ENCODE measurements at places on chromosomes 16 and 17.

DNA sequence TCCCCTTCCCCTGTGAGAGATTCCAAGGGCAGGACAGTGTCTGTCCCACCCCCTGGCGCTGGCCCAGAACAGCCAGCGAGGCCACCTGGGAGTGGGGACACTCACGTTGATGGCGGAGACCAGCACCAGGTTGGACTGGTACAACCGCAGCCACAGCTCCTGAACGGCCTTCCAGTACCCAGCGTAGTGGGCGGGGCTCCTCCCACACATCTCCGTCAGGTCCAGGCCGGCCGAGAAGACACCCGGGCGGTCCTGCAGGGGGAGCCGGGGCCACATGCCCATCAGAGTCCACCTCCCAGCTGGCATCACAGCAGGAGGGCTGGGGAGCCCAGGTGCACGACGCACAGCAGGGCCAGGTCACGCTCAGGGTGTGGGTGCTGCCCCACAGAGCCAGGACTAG is 7.1 kb downstream of the ECI1 start:
- no peak for DNase-seq

DNA sequence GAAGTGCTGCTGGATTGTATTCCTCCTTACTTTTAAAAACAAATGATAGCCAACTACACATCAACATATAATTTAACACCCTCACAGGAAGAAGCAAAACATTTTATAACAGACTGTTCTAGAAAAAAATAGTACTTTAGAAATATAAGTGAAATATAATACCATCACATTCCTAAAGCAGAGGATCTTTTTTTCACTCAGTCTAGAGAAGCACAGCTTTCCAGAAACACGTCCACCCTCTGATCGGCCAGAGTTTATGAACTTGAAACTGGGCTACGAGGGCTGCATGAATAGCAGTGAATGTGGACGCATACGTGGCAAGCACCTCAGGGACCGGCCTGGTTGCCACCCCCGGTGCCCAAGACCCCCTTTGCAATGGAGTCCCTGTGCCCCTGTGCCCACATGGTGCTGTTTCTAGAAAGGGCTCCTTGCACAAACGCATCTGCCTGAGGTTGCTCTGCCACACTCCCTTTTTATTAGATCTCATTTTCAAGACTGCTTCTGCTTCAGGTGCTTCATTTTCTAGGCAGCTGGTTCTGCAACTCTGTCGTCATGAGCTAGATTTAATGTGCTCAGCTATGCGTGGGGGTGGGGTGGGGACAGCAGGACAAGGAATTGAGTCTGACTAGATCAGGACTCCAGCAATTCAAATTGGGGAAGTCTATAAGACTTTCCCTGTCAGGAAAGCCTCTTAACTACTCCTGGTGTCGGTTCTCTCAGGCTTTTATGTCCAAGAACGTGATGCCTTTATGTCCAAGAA is 29.1 kb upstream of the ERN1 start:
- DNase-seq = peak; percentile 21

DNA sequence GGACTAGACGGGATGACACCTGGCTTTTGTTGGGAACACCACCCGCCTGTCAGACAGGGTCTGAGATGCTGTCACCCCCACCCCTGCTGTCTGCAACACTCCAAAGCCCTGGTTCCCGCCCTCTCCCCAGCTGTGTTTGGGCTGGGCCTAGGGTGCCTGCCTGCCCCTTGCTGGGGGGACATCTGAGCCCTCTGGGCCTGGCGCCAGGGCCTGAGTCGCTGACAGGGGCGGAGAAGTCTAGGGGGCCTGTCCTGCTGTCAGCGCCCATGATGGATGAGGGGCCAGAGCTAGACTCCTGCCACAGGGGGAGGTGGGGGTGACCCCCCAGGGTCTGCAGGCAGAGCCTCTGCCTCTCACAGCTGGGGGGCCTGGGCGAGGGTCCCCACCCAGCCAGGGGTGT is 7.6 kb upstream of the PKMYT1 start:
- DNase-seq = no peak

DNA sequence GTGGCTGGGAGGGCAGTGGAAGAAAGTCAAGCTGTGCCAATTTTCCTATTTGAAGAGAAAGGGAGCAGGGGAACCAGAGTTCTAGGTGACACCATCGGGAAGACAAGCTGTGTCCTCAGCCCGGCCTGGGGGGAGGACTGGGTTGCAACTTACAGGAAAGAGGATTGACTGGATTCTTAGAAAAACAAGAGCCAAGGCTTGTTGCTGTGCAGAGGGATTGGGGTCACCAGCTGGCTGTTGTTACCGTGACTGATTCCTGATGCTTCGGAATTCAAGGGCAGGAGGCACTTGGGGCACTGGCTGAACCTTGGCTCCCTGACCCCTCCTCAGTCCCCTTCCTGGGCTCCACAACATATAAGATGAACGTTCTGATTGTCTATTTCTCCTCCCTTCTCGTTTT is 16.8 kb upstream of the MMP2 start:
- DNase-seq = no peak

DNA sequence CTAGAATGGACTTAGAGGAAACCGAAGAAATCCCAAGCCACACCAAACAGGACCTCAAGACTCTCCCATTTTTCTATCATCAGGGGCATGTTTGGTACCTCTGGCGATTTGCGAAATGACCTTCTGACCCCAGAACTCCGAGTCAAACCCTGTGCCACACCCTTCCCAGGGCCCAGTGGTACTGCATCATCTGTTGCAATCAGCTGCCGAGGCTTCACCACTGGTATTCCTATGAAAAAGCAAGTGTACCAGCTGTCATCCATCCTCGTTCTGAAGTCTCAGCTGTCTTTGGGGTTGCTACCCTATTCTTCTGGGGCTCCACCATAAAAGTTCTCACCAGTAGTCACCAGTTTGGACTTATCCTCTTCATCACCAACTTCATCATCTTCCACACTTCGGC is 2.3 kb upstream of the RSKR start:
- DNase-seq = no peak

GRCh38 chr17:78718575-78719208 is 63.4 kb downstream of the CYTH1 start:
- no peak for DNase-seq

DNA sequence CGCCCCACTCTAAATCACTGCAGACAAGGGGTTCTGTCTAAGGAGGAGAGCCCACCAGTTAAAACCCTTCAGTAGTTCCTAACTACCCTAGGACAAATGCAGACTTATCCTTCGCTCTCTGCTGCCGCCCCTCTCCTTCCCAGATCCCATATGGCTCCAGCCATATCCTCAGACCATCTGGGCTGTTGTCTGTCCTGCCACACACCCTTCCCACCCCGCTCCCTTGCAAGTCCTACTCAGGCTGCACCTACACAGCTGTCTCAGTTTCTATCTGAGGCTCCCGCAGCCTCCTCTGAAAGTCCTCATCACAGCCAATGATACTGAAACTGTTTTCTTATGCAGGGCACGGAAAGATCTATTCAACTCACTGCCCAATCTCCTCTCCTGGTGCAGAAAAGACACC is 720 bp upstream of the BCKDK start:
- DNase-seq = no peak

- DNase-seq = no peak
Observed at GRCh38 chr17:75342996-75343395, 53.8 kb upstream of the SLC25A19 start.

DNA sequence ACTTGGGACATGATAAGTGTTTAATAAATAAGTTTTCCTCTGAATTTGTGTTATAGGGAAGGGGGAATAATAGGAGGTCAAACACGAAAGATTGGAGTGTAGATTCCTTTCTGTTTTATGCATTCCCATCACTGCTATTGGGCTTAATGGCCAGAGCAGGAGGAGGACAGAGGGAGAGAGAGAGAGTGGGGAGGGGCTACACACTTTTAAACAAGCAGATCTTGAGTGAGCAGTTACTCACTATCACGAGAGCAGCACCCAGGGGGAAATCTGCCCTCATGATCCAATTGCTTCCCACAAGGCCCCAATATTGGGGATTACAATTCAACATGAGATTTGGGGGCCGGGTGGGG is 505.0 kb downstream of the GRIN2A start:
- DNase-seq = no peak

DNA sequence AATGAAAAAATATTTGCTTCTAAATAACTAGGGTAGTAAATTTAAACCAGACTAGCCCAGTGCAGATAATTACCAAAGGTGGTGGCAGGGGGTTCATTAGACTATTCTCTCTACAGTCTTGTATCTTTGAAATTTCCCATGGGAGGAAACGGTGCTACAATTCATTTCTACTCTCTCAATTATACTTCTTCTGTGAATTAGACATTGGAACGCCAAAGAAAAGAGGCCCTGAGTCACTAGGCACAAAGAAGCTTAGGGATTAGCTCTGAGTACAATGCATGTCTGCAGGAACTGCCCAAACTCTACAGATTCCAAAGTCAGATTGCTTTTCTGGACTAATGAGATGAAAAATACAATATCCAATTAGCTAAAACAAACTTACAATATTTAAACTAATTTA is 30.7 kb upstream of the ARL6IP1 start:
- no peak for DNase-seq

GRCh38 chr17:21029036-21029435 is 13.8 kb downstream of the USP22 start:
- DNase-seq = peak; percentile 93

DNA sequence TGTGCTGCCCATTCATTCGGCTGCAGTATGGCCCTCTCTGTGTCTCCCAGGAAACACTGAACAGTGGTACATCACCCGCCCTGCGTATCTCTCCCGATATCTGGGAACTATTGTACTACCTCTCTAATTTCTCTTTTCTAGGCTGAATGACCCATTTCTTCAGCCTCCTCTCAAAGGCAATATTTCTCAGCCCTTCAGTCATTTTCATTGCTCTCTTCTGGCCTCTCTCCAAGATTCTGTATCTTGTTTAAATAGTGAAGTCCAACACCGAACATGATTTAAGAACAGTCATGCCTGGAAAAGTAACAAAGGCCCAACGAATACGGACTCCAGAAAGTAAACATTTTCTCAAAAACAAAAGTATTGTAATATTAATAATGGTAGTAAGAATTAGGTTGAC is 220.1 kb downstream of the ZFHX3 start:
- no peak for DNase-seq

DNA sequence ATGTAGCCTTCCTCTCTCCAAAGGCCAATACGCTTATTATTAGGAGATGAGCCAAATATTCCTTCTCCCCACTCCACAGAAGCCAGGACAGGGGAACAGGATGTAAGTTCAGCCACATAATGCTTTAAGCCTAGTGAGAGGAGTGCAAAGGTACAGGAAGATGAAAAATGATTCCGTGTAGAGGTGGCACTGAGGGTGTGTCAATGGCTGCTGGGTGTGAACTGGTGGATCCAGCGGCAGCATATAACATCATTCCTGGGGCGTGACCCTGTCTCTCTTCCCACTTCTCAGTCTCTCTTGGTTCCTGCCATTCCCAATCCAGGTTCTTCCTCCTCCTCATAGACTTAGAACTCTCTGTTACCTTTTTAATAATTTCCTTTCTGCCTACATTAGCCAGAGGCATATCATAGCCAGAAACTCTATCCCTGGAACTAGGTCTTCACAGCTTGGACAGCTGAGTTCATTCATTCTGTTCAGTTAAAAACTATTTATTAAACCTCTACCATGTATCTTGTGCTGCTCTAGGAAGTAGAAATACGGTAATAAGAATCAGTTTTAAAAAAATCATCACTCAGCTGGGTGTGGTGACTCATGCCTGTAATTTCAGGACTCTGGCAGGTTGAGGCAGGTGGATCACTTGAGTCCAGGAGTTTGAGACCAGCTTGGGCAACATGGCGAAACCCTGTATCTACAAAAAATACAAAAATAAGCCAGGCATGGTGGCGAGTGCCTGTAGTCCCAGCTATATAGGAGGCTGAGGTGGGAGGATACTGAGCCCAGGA is 58.0 kb upstream of the FAM20A start:
- peak; percentile 51 for DNase-seq

DNA sequence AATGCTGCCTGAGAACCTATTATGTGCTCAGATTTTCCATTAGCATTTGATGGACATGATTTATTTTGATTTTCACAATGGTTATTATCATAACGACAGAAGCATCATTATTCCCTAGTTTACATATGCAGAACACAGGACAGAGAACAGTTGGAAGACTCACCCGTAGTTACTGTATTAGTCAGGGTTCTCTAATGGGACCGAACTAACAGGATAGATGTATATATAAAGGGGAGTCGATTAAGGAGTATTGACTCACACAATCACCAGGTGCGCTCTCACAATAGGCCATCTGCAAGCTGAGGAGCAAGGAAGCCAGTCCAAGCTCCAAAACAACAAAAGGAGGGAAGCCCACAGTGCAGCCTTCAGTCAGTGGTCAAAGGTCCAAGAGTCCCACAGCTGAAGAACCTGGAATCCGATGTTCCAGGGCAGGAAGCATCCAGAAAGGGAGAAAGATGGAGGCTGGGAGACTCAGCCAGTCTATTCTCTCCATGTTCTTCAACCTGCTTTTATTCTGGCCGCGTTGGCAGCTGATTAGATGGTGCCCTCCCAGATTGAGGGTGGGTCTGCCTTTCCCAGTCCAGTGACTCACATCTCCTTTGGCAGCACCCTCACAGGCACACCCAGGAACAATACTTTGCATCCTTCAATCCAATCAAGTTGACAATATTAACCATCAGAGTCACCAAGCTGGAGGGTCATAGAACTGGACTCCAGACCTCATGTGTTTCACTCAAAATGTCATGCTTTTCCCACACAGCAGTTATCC is 92.7 kb upstream of the XYLT1 start:
- DNase-seq = no peak

DNA sequence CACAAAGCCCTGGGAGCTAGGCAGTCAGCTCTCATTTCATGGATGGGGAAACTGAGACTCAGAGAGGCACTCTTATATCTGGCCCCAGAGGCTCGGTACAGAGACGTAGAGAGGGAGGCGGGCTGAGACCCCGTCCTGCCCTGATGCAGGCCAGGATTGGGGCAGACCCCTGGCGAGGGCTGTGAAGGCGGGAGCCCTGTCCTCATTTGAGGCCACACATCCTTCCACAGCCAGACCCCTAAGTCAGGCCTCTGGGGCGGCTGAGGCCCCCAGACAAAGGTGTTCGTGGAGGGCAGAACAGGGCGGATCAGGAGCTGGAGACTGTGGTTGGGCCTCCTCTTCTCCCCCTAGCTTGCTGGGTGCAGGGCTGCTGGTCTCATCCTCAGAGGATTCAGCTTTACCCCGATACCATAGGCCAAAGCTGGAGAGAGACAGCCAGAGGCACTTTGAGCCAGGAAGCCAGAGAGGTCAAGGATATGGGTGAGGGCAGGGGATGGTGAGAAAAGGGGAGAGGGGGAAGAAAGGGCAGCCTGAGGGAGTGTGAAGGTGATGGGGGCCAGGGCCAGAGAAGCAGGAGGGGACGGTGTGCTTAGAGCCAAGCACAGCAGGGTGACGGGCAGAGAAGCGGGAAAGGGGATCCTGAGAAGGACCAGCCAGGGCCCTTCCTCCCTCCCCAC is 805 bp upstream of the SCARF1 start:
- no peak for DNase-seq

- peak; percentile 86 for DNase-seq
Observed at GRCh38 chr16:20849589-20850390, 43.5 kb downstream of the REXO5 start.

GRCh38 chr17:82127704-82128103 is 29.7 kb upstream of the FASN start:
- no peak for DNase-seq

- DNase-seq = no peak
Observed at GRCh38 chr17:10435096-10435495, 13.3 kb upstream of the MYH8 start.

All from bronchial epithelial cell (primary cell).